Foreskin keratinocyte (primary cell): ENCODE measurements at places on chromosomes 6 and 20. TPM values are rescaled to one million over a fixed set of nuclear protein-coding genes. Genes with fewer than 3 reads are reported as not detected.

GRCh38 chr6:4582506-4583417, 193.4 kb upstream of the CDYL start:
- DNase-seq = peak; percentile 29

DNA sequence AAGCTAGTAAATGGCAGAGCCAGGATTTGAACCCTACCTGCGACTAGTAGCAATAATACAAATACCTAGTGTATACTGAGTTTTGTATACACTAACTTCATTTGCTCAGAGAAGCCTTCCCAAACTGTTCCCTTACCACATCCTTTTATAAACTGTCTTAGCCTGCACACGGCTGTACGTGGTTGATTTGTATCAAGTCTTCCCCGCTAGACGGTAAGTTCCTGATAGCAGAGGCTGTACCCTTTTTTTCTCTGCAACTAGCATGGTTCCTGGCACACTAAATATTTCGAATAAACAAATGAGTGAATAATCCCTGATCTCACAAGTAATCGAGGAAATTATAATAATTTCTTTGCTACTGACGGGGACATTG, 636 bp downstream of the RTF2 start:
- no peak for DNase-seq

GRCh38 chr6:87723170-87724078, 21.4 kb upstream of the AKIRIN2 start:
- DNase-seq = peak; percentile 92

DNA sequence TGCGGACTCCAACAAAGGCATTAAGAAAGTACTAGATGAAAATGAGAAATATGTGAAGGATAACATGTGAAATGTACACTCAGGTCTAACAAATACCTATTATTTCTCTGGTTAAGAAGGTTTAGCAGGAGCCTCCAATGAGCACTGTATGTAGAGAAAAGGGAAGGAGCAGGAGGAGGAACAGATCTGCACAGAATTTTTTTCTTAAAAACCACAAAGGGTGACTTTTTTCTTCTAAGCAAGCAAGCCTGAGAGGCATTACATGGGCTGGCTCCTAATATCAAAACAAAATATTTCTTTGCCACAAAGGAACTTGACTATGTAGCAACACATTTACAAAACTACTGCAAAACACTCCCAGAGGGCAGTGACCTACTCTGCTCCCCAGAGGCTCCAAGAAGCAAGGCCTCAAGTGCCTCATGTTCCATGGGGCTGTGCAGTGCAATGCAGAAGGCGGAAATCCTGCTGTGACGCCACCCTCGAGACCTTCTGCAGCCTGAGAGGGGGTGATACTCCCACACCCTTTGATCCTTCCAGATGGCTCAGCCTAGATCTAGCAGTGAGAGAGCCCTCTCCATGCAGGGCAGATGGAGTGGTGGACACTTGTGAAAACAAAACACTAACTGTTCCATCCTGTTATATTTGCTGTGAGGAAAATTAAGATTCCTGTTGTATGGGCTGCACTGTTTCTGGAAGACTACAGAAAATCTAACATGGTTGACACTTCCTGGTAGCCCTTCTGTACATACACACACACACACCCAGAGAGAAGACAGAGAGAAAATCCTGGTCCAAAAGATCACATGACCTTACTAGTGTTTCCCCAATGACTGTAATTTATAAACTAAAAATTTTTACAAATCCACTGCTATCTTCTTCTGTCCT, 36.0 kb upstream of the SMIM29 start:
- no peak for DNase-seq

- no peak for DNase-seq
Observed at GRCh38 chr6:168916576-168917211, 337.0 kb downstream of the THBS2 start.

- DNase-seq = no peak
Observed at GRCh38 chr6:140237251-140237650, 862.8 kb upstream of the CITED2 start.

DNA sequence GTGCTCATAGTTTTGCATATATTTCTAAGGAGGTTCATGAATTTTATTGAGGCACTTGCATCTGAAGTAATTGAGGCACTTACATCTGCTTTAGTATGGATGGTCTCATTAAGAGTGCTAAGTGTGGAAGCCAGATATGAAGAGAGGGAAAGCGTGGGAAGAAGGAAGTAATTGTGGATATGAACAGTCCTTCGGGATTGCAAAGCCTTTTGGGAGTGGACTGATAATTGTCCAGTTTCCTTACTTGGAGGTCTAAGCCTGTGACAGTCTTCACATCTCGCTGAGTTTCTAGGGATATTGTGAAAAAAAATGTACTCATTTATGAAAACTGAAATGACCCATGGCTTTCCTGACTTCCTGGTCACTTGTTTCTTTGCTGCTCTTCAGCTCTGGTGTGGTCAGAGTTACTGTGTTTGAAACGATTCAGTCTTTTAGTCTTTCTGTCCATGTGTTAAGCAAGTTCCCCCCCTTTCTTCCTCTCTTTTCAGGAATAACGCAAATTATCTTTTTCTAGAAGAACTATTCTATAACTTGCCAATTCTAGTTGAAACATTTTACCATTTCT, 137.3 kb downstream of the ZFAND3 start:
- DNase-seq = no peak

- no peak for DNase-seq
Observed at GRCh38 chr20:56628873-56629463, at the start of gene TFAP2C. Gene TFAP2C (plus strand): TSS chr20:56629306. CDS start chr20:56629545, 239 bp downstream.

- no peak for DNase-seq
Observed at GRCh38 chr20:58882704-58883089, 30.2 kb downstream of the GNAS start.

DNA sequence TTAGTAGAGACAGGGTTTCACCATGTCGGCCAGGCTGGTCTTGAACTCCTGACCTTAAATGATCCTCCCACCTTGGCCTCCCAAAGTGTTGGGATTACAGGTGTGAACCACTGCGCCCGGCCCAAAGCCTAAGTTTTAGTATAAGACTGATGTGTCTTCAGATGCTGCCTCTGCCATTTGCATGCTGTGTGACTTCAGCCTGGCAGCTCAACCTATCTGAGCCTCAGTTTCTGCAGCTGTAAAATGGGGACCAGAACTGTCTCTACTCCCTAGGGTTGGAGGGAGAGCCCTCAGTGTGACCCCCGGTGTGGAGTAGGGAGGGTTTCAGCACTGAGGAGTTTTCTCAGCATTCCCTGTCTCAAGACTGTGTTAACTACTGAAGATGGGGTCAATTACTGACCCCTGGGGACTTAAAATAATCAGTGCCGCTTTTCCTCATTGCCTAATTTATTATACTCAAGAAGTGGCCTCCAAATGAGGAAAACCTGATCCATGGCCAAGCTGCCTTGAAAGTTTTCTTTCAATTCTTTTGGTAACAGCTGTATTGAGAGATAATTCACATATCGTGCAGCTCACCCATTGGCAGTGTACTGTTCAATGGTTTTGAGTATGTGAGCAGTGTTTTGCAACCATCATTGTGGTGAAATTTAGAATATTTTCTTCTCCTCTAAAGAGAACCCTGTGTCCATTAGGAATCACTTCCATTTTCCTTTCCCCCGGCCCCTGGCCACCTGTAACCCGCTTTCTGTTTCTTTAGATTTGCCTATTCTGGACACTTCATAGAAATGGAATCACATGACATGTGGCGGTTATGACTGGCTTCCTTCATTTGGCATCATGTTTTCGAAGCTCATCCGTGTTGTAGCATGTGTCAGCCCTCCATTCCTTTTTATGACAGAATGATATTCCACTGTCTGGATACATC, 64.8 kb downstream of the PHACTR3 start:
- no peak for DNase-seq

GRCh38 chr6:22147921-22148776, 148.7 kb downstream of the PRL start:
- DNase-seq = no peak

- DNase-seq = peak; percentile 46
Observed at GRCh38 chr20:33119725-33120720, 40.6 kb downstream of the BPIFB4 start.

GRCh38 chr6:160063771-160064413, 57.7 kb upstream of the SLC22A1 start:
- no peak for DNase-seq

GRCh38 chr6:15194453-15194852, 51.4 kb upstream of the JARID2 start:
- no peak for DNase-seq

GRCh38 chr6:142413111-142413510, 111.3 kb downstream of the ADGRG6 start:
- DNase-seq = no peak

DNA sequence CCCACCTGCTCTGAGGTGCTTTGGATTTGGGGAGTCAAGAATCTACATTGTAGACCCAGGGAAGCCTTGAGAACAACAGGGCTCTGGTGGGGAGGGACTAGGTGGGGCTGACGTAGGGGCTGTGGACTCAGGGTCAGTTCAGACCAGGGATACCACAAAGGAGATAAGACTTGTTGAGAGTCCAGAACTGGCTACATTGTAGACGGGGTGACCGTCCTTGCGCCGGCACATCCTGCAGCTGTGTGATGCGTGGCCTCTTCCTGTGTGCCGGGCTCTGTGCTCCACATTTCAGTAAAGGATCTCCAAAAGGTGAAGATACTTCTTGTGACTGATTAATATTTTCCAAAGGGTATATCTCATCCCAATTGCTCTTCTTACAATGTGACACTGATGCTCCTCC, 9.8 kb upstream of the TLDC2 start:
- DNase-seq = no peak

DNA sequence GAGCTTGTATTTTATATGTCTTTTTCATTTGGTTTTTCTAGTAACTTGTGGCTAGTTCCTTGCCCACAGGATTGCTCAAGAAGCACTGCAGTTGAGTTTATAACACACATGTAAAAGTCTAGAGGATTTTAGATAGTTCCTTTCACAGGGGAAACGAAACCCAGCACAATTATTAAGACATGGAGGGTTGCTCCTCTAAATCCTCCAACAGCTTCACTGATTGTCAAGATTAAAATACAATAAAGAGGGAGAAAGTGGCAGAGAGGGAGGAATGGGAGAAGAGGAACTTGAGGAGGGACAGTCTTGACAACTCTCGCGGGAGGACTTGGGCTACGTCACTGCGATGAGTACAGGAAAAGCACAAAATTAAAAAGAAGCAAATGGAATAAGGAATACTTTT, 9.7 kb upstream of the TBC1D7 start:
- DNase-seq = no peak

GRCh38 chr6:37200085-37200484, 30.1 kb downstream of the PIM1 start:
- DNase-seq = no peak

GRCh38 chr20:63178446-63178820, 37.5 kb downstream of the YTHDF1 start:
- no peak for DNase-seq

GRCh38 chr6:107068691-107069630, 41.0 kb downstream of the MTRES1 start:
- DNase-seq = no peak

DNA sequence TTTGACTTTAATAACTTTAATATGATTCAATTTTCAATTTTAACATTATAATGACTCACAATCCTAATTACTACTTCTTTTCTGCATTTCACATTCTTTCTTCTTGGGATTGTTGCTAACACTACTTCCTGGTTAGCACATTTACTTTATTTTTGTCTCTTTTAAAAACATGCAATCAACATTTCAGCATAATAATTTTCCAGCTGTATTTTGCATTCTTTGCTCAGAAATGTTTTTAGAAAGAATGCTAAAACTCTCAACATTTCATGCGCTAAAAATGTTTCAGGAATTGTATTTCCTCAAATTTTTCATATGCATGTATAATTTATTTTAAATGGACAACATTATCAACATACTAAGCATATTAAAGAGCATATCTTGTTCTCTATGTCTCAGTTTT, 1302.1 kb upstream of the GJE1 start:
- no peak for DNase-seq

DNA sequence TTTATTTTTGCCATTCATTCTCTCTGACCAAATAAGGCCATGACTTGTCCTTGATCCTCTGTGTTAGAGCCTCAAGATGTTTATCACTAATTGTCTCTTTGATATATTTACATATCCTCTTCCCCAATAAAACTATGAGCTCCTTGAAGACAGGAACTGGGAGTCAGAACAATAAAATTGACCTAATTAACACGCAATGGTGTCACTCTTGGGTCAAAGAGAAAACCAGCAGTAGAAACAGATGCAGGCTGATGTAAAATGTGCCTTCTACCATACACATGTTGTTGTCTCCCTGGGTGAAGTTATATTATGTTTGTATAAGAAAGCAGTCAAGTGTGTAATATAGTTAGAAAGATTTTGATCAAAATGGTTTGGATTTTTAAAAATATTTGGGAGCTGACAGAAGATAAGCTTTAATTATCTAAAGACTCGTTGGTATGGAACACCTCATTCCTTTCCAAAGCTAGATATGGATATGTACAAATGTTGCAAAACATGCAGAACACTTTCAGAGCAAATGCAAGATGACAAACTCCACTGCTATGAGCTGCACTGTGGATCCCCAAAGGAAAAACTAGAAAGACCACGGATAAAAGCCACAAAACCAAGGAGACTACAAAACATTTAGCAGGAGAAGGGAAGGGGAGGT, 109.7 kb upstream of the STMND1 start:
- DNase-seq = no peak

DNA sequence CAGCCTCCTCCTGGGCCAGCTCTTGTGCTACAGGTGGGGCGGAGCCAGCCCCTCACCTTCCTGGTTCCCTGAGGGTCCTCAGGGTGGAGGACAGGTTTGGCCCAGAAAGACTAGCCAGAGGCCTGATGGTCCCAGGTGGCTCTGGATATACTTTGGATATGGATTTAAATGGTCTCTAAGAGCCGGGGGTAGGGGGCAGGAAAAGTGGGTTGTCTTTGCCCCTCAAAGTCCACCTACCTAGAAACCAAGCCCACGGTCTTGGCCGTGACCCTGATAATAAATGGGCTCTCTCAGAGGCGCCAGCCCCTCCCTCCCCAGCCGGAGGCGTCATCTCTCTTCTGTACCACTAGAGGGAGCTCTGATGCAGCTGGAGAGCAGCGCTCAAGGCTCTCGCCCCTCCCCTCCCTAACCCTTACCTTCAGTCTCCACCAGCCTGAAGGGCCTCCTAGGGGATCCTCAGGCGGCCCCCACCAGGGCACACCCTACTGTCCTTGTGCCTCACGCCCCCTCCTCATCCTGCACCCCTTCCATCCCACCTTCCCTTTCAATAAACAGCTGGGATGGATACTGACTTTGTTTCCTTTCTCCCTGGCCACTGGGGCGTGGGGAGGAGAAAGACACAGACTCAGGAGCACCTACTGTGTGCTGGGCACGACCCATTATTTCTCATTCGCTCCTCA, 7.5 kb downstream of the NRSN2 start:
- no peak for DNase-seq

GRCh38 chr20:17438436-17439039, 92.6 kb downstream of the BFSP1 start:
- no peak for DNase-seq

MCHR2 gene
- total RNA-seq = not detected in 2 replicates

KCNK15 gene
- not detected in 2 replicates for total RNA-seq

SRF gene
- total RNA-seq = 29.1 and 30.0 TPM in 2 replicates

SGK2 gene
- total RNA-seq = 0.04 and 0.20 TPM in 2 replicates

CST5 gene
- total RNA-seq = not detected in 2 replicates

LRFN2 gene
- total RNA-seq = not detected in 2 replicates

PROCR gene
- 73.5 and 87.8 TPM in 2 replicates for total RNA-seq

C6orf58 gene
- 0.07 and 0.10 TPM in 2 replicates for total RNA-seq

LGSN gene
- not detected in 2 replicates for total RNA-seq

PPP2R5D gene
- 42.9 and 44.4 TPM in 2 replicates for total RNA-seq

GINS1 gene
- 23.2 and 27.3 TPM in 2 replicates for total RNA-seq

FGD2 gene
- 0.07 and 0.14 TPM in 2 replicates for total RNA-seq

PBOV1 gene
- not detected in 2 replicates for total RNA-seq

CSNK2B gene
- total RNA-seq = 201 and 203 TPM in 2 replicates

ZDHHC14 gene
- total RNA-seq = 6.2 and 6.4 TPM in 2 replicates
